Right renal pelvis (tissue), 4 donors: ENCODE measurements at places on chromosomes 12 and 14. TPM values are rescaled to one million over a fixed set of nuclear protein-coding genes. Genes with fewer than 3 reads are reported as not detected.

DNA sequence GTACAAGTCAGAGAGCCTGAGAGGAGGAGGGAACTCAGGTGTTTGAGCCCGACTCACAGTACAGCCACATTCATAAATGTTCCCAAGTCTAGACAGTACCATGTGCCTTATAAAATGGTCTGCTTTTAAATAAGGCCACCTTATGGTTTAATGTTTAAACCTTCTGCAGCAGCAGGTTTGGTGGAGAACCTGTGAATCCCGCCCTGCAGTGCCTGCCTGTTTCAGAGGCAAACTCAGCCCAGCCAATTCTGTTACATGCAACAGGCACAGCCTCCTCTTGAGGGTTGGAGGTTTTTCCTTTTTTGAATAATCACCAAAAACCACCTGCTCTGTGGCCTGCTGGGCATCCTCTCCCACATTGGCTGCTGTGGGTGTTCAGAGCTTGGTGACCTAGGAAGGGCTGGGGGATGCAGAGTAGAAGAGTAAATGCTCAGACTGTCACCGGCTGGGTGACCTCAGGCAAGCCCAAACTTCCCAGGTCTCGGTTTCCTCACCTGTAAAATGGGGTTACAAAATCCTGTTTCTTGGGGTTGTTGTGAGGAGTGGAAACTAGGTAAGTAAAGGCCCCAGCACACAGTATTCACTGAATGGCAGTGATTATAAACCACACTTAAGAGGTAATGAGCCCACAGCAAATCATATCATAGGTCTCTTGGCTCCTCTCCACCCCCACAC lies 28.0 kb downstream of the NUAK1 start:
- no peak for DNase-seq

DNA sequence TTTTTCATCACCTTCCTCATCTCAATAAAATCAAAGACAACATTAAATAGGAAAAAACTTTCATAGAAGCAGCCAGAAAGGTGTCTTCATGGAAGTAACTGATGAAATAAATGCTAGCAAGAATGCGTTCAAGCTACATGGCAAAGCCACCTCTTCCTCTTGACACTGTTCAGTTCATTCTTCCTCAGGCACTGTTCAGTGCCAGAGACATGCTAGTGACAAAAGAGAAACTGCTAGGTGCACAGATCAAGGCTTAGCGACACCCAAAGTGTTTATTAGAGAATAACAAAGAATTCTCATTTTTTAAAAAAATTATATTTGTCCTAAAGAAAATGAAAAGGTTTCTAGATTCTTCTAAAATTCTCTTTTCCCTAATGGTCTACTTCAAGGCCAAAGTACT lies 7.2 kb downstream of the SLC11A2 start:
- DNase-seq, result no peak

DNA sequence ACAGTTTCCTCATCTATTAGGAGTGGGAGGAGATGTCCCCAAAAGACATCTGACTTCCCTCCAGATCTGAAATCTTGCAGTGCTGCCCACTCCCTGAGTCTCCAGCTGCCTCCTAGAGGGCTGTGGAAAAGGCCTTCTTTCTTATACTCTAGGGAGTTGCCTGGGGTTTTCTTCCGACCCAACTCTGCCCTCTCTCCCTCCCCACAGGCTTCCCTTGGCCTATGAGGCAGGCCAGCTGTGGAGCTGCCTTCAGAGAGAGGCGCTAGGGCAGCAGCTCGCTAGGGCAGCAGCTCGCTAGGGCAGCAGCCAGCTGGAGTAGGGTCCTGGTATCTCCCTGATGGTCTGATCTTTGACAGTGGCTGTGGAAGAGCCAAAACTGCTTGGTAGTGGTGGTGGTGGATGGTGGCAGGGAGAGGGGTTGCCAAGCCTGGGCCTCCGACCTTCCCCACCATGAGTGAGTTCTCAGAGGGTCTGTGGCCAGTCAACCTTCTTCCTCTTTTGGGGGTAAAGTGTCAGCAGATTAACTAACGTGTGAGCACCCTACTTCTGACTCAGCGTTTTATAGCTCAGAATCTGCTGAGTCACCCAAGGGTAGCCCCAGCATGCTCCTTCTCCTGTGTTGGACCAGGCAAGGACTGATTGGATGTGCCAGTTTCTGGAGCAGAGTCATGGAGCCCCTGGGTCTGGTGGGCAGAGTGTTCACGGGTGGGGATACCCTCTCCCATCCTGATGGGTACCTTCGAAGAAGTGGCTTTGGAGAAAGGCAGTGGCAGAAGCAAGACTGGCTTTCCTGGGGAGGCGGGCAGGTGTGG lies 2.3 kb downstream of the SLC48A1 start:
- DNase-seq, result no peak

- DNase-seq, result no peak
Observed at GRCh38 chr12:89975574-89975973, 266.9 kb upstream of the ATP2B1 start.

- DNase-seq, result no peak
Observed at GRCh38 chr12:107328442-107329133, 235.2 kb upstream of the CRY1 start.

TMTC2 gene
- polyA plus RNA-seq, result 38.6 TPM
